ENCODE measurements at places on chromosomes 16 and 17.

DNA sequence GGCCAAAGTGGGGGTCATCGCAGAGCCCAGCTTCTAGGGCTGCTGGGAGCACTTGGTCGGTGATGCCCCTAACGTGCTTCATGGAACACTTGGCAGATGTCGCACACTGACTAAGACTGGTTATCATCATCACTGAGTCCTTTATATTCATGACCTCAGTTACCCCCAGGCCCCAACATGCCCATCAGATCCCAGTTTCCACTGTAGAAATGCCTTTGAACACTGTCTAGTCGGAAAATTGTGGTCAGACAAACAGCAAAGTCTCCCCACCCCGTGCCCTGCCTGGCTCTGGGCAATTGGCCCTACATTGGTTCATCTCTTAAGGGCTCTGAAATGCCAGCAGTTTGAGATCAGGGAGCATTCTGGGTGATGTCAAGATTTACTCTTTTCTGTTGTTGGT, 51.3 kb downstream of the NKD1 start:
- no peak for DNase-seq

GRCh38 chr16:16861546-16861945, 482.6 kb downstream of the NPIPA7 start:
- DNase-seq = no peak

- DNase-seq = no peak
These were observed 12.1 kb downstream of the CUEDC1 start for GRCh38 chr17:57943140-57943539.

DNA sequence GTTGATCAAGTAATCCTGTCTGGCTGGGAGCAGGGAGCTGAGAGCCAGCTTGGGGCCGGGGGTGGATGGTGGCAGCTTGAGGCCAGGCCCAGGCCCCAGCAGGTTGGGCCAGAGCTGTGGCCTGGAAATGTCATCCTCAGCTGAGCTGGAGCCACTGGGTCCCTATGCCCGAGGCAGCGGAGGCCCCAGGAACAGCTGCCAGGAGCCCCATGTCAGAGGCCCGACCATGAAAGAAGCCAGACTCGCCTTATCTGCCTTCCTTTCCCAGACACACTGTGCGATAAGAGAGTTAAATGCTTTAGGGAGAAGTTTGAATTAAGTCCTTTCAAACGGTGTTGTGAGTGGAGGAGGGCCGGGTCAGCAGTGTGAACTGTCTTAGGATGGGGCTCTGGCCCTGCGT, 3.5 kb downstream of the SMTNL2 start:
- no peak for DNase-seq

GRCh38 chr17:15467592-15467991, at the start of gene CDRT4:
CDRT4 (minus strand) TSS chr17:15467621; CDS start chr17:15440238, 27,383 bp downstream.
- no peak for DNase-seq

DNA sequence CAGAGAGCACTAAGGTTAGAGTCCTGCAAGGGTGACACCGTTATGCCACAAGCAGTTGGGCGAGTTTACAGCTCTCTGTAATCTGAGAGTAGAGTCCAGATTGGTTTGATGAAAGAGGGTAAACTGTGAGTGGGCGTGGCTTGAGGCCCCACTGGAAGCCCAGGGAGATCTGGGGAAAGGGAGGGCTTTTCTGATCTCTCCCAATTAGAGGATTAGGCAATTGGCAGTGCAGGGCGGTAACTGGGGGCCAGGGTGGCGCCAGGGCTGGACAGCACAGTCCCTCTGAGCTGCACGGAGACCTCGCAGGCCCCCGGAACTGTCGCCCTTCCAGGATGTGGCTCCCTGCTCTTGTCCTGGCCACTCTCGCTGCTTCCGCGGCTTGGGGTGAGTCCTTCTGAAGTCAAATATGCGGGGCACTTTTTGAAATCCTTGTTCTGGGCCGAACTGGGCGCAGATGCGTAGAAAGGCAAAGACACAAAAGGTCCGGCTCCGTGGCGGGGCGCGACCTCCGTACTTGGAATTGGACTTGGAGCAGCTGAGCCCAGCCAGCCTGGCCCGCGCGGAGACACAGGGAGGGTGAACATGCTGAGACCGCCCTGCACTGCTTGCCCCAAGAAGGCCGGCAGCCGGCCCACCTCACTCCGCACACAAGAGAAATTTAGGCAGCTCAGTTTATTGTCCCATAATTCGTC, 72.4 kb downstream of the CES1 start:
- no peak for DNase-seq

- DNase-seq = no peak
These were observed 3.0 kb downstream of the EVPLL start for GRCh38 chr17:18380471-18381157.

DNA sequence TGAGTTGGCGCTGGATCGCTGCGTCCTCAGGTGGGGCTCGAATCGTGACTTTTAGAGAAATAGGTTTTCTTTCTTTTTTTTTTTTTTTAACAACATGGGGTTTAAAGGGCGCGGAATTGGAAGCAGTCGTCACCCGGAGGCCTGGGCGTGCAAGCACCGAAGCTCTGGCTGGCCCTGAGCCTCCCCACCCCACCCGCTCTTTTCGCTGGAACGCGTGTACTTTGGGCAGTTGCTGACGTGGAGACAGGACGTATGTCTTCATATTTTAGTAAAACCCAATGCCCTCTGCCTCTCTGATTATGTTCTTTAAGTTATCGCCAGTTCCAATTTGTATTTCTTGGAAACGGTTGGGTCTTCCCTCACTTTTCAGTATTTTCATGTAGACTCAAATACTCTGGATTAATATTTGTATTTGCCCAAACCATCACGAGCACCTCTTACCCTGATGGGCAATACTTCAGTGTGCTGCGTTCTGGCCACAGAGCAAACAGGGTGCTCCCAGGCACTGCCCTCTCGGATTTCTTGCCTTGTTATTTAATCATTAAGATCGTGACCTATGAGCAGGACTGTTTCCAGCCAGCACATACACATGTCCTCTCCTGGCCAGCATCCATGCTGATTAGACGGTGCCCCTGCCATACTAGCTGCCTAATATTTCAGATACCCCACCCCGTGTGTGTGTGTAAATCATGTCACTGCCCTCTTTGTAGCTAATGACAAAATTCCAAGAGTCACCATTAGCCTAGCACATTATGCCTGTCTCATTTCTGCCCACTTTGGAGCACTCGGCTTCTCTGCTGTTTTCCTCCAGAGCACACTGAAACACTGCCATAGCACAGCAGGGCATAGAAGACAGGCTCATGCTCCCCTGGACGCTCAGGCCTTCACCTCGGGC, 805 bp upstream of the C16orf95 start:
- DNase-seq = no peak

- DNase-seq = no peak
These were observed 325.4 kb downstream of the SEC14L1 start for GRCh38 chr17:77466140-77466539.

- DNase-seq = no peak
These were observed 11.7 kb downstream of the ABAT start for GRCh38 chr16:8686031-8686621.

Measured in non-pigmented ciliary epithelial cell (primary cell).